AG20443 (cell line): ENCODE measurements at places on chromosomes 13 and 19.

GRCh38 chr13:64753233-64754000 is 2476.7 kb downstream of the PCDH9 start:
- peak; percentile 28 for DNase-seq

GRCh38 chr13:24076109-24076508 is 84.4 kb upstream of the SPATA13 start:
- DNase-seq, result no peak

DNA sequence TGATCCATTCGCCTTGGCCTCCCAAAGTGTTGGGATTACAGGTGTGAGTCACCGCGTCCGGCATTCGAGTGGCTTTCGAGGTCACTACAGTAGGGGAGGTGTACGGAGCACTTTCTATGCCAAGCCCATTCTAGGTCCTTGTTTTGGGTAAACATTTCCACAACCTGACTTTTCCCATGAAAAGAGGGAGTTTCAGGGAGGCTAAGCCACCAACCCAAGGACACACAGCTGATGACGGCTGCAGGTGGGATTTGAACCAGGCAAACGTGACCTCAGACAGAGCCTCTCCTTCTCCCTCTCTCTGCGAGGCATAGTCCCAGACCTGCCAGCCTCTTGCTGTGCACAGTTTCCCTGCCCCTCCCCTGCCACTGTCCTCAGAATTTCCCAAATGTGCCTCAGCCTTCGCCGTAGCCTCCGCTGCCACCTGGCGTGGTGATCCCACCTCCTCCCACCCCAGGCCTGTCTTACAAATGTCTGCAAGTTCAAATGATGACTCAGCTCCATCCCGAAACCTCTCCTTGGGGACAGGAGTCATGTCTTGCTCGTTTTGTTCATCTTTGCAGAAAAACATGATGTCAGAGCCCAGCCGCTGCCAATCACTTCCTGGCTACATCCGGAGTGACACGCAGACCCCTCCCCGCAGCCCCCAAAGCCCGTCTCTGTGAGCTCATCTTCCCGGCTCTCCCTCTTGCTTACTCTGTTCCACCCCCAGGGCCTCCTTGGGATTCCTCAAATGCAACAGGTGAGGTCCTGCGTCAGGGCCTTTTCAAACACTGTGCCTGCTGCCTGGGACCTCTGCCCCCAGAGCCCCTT is 6.6 kb upstream of the GADD45B start:
- DNase-seq, result peak; percentile 60

DNA sequence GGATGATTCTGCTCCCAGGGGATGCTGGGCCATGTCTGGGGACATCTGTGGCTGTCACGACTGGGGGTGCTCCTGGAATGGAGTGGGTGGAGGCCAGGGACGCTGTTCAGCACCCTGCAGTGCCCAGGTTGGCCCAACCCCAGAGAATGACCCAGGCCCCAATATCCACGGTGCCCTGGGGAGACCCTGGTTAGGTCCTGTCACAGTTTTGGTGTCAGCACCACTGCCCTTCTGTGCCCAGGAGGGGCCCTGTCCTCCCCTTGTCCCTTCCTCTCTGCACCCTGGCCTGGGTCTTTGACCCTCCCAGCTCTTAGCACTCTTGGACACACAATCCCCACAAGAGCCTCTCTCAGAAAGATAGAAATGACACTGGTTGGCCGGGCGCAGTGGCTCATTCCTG is 85.3 kb downstream of the GADD45B start:
- no peak for DNase-seq

DNA sequence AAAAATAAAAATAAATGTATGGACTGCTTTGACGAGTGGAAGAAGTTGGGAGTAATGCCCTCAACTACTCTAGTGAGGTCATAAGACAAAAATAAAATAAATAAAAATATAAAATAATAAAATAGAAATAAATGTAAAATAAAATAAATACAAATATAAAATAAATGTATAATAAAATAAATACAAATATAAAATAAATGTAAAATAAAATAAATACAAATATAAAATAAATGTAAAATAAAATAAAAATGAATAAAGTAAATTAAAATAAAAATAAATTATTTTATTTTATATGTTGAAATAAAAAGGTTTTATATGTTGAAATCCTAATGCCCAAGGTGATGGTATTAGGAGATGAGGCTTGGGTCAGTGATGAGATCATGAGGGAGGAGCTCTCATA is 20.1 kb upstream of the IGSF23 start:
- DNase-seq, result no peak

GRCh38 chr13:71922194-71922593 is 55.2 kb upstream of the DACH1 start:
- DNase-seq, result no peak

- no peak for DNase-seq
Observed at GRCh38 chr19:54606230-54606629, 12.8 kb downstream of the LILRA1 start.

- peak; percentile 77 for DNase-seq
Observed at GRCh38 chr13:41613984-41614661, 156.8 kb downstream of the RGCC start.

DNA sequence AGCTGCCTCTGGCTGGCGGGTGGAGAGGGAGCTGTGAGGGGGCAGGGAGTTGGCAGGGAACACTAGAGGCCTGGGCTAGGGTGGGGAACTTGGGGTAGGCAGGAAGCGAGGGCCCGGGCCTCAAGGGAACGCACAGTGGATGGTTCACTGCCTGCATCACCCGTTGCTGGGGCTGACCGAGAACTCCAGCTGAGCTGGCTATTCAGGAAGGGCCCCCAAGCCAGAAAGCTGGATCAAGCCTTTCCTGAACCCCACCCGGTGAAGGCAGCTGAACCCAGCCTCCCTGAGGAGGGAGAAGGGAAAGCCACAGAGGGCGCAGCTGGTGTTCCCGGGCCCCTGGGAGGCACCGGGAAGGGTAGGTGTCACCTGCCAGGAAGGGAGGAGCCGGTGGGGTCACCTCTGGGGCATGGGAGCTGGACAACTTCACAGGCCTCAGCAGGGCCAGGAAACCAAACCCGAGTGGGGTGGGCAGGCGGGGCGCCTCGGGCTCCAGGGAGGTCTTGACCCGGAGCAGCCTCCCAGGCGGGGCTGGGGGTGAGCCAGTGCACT is 13.9 kb downstream of the PALM start:
- DNase-seq, result no peak

- peak; percentile 25 for DNase-seq
Observed at GRCh38 chr13:80215368-80215767, 125.6 kb downstream of the SPRY2 start.

GRCh38 chr19:49799798-49800376 is 13.2 kb downstream of the FUZ start:
- no peak for DNase-seq

- DNase-seq, result no peak
Observed at GRCh38 chr19:2432131-2432848, 4.9 kb upstream of the TIMM13 start.

DNA sequence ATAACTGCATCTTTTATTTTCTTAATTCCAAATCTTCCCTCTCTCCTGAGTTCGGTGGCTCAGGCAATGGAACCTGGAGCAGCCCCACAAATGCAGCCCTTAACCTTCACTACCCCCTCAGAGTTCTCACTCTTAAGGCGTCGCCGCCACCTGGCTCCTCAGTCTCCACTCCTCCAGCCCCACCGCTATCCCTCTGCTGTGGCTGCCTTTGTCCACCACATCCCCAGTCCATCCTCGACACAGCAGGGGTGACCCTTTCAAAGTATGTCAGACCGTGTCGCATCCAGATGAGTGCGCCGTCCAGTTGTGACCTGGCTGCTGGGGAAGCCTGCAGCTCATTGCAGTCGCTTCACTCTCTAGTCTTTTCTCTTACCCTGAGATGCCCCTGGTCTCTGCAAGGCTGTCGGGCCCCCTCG is 1.0 kb downstream of the SPPL2B start:
- no peak for DNase-seq

- no peak for DNase-seq
Observed at GRCh38 chr13:95188128-95188527, 113.1 kb downstream of the ABCC4 start.

DNA sequence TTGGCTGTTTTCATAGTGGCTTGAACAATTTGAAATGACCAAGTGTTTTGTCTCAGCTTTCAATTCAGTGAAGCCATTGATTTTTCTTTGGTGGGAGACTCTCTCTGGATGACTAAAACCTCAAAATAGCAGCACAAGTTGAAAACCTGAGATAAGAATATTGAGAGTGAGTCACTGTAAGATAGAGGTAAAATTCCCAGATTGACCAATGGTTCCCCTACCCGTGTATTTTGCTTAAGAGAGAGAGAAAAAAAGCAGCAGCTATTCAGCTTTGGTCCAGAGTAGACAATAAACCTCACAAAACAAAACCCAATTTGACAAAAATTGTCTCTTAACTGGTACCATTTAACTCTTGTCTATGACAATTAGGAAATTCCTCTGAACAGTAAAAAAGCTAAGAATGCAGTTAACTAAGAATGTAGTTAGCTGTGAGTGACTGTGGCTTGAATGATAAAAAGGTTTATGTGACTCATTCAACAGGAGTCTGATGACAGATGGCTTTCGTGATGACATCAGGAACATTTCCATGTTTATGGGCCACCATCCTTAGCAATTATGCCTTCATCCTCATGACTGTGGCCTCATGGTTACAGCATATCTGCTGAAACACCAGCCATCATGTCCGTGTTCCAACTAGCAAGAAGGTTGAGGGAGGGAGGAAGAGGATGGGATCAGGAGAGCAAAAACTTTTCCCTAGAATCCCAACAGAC is 356.9 kb downstream of the NDFIP2 start:
- peak; percentile 41 for DNase-seq

DNA sequence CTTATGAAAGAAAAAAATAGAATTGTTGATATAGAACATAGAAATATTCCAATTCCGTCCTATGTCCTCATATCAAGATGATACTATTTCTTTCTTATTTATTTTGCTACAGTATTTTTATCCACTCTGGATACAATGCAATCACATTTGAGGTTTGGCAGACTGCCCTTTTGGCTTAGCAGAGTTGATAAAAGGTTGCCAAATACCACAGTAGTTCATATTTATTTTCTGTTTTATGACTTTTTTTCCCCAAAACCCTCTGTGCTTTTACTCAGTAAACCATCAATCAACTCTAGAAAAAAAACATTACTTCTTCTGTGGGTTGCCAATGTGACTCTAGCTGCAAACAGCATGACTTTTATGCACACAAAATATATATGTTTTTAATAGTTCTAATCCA is 424.5 kb downstream of the PCDH9 start:
- DNase-seq, result no peak

DNA sequence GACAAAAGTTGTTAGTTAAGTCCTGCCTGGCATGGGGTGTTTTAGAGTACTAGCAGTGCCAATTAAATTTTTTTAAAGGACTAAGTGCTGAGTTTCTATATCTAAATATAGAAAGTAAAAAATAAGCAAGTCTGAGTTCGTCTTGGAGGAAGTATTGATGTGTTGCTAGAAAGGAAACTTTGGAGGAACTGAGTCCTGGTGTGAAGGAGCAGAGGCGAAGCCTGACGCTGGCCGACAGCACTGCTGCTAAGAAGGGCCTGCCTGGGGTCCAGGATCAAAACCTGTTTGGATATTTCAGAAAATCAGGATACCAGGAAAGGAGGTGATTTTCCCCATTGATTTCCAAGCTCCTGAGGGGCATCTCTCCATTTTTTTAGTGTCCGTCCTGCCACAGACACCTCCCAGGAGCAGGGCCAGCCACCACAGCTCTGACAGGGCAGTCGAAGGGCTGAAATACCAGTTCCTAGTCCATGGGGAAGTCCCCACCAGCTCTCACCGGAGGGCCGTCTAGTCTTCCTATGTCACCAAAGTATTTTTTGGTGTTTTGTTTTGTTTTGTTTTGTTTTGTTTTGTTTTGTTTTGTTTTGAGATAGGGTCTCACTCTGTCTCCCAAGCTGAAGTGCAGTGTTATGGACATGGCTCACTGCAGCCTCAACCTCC is 38.2 kb upstream of the NPAS1 start:
- DNase-seq, result no peak

GRCh38 chr19:49073514-49074378 is 1.2 kb upstream of the KCNA7 start:
- DNase-seq, result no peak

GRCh38 chr19:810883-811489 is 10.8 kb downstream of the PLPPR3 start:
- no peak for DNase-seq

DNA sequence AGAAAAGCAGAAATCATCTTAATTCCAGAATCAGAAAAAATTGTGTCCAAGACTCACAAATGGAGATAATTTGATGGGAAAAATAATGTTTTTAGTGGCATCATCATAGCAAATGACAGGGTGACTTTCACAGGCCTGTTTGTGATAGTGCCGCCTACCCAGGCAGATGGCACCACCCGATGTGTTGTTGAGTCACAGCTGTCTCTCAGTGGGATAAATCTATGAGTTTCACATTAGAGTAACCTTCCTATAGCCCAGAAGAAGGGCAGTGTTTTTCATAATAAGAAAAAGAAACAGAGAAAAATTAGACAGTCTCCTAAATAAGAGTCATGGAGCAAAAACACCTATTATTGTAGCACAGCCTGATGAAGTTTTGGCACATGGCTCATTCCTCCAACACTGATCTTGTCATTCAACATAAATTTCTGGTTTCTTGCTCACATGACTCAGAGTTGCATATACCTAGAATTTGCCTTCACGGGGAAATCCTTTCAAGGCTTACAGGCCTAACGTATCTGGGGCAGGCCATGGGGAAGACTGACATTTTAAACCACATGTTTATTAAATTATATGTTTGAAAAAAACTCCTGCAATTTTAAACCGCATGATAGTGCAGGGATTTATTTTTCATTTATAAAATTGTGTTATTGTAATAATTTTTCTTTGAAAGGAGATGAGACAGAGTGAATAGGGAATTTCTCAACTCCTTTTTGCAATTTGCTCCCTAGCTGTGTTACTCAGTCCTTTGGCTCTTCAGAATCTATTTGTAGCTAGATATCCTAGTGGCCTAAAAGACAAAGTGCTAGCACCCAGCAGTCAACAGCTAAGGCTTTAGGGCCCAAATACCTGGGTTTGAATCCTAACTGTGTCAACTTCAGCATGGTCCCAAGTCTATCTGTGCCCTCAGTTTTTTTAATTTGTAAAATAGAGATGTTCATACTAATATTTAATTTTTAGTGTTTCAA is 393.7 kb downstream of the NDFIP2 start:
- peak; percentile 17 for DNase-seq

DNA sequence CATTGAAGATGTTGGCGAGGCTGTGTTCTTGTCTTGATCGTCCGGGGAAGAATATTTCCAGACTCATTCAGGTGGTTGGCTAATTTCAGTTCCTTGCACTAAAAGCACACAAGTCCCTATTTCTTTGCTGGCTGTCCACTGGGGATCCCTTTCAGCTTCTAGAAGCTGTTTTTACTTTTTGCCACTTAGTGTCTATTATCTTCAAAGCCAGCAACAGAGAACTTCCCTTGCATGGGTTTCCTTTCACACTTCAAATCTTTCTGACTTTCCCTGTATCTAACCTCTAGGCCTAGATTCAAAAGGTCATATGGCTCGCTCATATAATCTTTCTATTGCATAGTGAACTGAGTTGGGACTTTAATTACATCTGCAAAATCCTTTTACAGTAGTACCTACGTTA is 215.3 kb upstream of the PCDH9 start:
- DNase-seq, result no peak

- no peak for DNase-seq
Observed at GRCh38 chr13:75024602-75025001, 457.4 kb downstream of the TBC1D4 start.
